ENCODE measurements at places on chromosomes 13 and 19.
A peak's percentile ranks its signal among the peaks of the same experiment; 100 is the strongest.

DNA sequence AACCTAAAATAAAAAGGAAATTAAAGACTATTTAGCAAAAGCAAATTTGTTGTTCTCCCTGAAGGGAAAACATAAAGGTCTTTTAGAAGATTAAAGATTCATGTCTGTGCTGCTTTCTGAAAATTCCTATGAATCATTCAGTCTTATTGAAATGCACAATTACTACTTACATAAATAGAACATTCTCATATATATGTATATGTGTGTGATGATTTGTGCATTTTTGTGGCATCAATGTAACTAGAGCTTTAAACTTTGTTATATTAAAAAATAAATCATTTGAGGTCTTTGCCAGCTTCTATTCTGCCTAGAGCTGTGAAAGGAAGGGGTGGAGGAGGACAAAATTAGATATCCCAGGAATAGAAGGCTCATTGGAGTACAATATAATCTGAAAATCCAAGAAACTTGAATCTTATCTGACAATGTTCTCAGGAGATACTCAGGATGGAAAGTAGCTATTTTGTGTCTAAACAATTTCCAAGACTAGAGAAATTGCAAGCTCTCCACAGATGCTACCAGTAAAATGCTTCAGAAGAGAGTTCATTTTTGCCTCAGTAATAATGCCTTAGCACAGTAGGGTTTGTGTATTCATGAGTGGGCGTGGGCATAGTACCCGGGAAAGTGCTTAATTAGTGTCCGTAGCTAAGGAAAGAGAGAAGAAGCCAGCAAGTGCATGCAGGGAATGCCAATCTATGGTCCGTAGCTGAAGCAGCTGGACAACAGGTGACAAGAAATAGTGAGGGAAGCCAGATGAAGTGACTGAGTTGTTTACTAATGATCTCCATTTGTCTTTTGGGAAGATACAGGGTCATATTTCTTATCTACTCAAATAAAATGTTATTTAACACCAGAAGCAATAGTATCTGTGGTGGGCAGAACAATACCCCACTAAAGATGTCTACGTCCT is 395.5 kb upstream of the NBEA start:
- DNase-seq, result no peak

DNA sequence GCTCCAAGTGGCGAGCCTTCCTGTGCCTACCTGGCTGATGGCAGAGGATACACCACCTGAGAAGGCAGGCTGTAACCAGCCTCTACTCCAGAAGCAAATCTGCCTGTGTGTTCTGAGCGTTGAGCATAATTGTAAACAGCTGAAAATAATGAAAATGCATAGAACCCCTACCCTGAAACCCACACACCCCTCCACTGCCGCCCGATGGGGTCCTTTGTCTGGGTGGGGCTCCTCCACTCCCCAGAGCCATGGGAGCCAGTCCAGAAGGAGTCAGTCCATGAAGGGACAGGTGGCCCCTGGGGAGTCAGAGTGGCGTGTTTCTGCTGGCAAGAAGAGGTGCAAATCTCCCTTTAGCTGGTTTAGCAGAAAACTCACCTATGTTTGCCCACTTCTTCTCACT is 8.0 kb upstream of the SOX1 start:
- no peak for DNase-seq

GRCh38 chr13:90974249-90974975 is 373.1 kb upstream of the MIR17HG start:
- DNase-seq, result no peak

- no peak for DNase-seq
These were observed 86.1 kb downstream of the THSD1 start for GRCh38 chr13:52319876-52320275.

GRCh38 chr13:90868321-90868920 is 479.1 kb upstream of the MIR17HG start:
- DNase-seq, result no peak

GRCh38 chr19:7516333-7516732 is 430 bp downstream of the ZNF358 start:
- no peak for DNase-seq

- peak; percentile 16 for DNase-seq
These were observed 34.4 kb downstream of the STARD13 start for GRCh38 chr13:33251131-33251661.

- DNase-seq, result no peak
These were observed 2.8 kb upstream of the RAX2 start for GRCh38 chr19:3774621-3775373.

GRCh38 chr19:34263745-34264237 is 9.4 kb downstream of the GARRE1 start:
- no peak for DNase-seq

DNA sequence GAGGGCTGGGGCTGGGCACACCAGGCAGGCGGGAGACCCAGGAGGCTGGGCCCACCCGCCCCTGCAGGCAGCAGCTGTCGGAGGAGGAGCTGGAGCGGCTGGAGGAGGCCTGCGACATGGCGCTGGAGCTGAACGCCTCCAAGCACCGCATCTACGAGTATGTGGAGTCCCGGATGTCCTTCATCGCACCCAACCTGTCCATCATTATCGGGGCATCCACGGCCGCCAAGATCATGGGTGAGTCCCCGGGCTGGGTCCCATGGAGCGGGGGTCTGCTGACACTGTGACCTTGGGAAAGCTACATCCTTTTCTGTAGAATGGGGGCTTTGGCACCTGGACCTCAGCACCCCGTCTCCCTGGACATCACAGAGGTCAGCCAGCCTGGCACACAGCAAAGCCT is 8.1 kb downstream of the PRPF31 start:
- no peak for DNase-seq

DNA sequence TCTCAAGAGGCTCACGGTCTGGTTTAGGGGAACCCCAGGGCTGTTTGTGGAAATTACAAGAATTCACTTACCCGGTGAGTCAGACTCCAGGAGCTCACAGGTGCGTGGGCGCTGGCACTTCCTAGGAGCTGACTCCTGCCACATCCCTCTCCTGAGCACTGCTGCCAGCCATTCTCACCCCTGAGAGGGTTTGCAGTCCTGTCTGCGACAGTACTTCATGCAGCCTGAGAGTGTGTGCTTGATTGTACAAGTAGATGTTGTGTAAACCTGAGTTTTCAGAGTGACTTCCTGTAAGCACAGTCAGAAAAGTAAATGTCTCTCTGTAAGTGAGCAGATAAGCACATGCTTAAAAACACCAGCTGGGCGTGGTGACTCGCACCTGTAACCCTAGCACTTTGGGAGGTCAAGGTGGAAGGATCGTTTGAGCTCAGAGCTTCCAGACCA is 8.1 kb downstream of the MRPL4 start:
- DNase-seq, result peak; percentile 73

- peak; percentile 91 for DNase-seq
These were observed 696 bp upstream of the SAMD1 start for GRCh38 chr19:14091081-14091812.

GRCh38 chr19:49820125-49820524 is 2.0 kb downstream of the MED25 start:
- DNase-seq, result no peak

DNA sequence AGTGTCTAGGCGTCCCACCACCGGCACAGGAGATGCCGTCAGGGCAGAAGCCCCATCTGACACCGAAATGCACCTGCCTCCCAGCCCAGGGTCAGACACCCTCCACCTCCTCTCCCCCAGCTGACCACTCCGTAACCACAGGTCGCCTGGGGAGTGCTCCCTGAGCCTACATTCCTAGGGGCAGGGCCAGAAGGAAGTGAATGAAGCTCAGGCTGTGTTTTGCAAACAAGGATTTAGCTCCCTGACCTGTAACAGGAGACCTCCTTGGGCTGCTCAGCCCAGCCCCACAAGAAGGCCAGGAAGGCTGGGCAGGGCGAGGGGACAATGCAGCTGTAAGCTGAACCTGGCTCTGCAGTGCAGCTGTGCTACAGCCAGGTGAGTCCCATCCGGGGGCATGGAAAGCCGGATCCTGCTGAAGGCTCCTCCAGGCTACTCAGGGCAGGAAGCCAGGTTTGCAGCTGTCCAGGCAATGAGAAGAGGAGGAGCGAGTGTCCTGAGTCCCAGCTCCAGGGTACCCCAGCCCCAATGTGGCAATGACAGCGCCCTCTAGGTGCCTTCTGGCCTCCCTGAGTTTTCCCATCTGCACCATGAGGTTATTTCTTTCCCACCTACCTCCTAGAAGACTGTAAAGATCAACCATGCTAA is 42.1 kb downstream of the RHPN2 start:
- no peak for DNase-seq
